Kidney epithelial cell (primary cell): ENCODE measurements at places on chromosomes 12 and 14. TPM values are rescaled to one million over a fixed set of nuclear protein-coding genes. Genes with fewer than 3 reads are reported as not detected.

GRCh38 chr14:61459229-61459628 is 137.8 kb downstream of the PRKCH start:
- DNase-seq = no peak

- DNase-seq = no peak
Measured at GRCh38 chr14:73726025-73726961, 12.1 kb upstream of the PNMA1 start.

GRCh38 chr14:60061371-60061770 is 30.4 kb upstream of the PCNX4 start:
- no peak for DNase-seq

DNA sequence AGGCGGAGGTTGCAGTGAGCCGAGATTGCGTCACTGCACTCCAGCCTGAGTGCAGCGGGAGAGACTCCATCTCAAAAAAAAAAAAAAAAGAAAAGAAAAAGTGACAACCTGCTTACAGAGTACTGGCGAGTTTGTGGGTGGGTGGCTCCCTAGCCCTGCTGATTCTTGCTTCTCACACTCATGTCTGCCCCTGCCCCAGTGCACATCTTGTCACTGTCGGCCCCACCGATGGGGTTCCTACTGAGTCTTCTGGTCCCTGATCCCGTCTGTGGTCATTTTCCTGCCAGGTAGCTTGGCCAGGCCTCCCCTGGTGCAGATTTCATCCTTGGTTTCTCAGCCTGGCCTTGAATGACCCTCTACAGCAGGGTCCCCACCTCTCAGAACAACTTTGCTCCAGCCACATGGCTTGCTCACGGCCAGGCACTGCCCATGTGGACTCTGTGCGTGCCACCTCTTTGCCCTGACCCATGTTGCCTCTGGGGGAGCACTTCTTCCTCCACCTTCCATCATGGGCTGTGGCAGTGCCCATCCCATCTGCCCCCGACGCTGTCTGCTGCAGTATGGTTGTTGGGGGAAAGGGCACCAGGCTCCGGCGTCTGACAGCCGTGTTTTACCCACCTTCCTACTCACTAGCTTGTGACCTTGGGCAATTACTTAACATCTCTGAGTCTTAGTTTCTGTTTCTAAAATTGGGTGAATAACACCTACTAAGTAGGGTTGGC is 2.1 kb upstream of the PTPN6 start:
- DNase-seq = no peak

- no peak for DNase-seq
Measured at GRCh38 chr12:30191696-30192455, 408.1 kb upstream of the TMTC1 start.

GRCh38 chr12:80807640-80808288 is 91.1 kb downstream of the MYF5 start:
- DNase-seq = no peak

DNA sequence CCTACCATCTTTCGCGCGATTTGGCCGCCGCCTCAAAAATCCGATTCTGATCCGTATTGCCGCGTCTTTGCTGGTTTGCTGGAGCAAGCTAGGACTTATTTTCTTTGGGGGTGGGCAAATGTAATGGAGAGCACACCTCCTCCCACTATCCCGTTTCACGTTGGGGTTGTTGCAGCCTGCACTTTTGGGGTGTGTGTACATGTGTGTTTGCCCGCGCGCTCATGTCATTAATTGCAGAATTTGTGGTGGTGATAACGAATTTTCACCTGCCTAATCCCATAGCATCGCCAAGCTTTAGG is 657 bp downstream of the METAP2 start:
- no peak for DNase-seq

Gene BRAP
- total RNA-seq = 18.8 and 19.0 TPM in 2 replicates
